ENCODE measurements at places on chromosomes 5 and 9. TPM values are rescaled to one million over a fixed set of nuclear protein-coding genes. Genes with fewer than 3 reads are reported as not detected.

Gene PLEKHG4B
- total RNA-seq: 0.31 TPM

Gene FST
- 0.57 TPM for total RNA-seq

Gene TRIM7
- 1.8 TPM for total RNA-seq

Gene SPINK7
- total RNA-seq: not detected

Gene QRFP
- total RNA-seq: not detected

Gene TMEM171
- total RNA-seq: not detected

Gene SLC36A2
- total RNA-seq: not detected

Gene TAF11L13
- total RNA-seq: not detected

Gene FAM78A
- total RNA-seq: 35.0 TPM

Gene BHMT
- not detected for total RNA-seq

Gene CDKN2B
- total RNA-seq: 3.7 TPM

Gene KIF27
- total RNA-seq: 9.1 TPM

Gene LIX1
- not detected for total RNA-seq

Gene IGFBPL1
- total RNA-seq: not detected

Gene SEC16A
- 60.1 TPM for total RNA-seq

Gene DNAJC25
- total RNA-seq: 7.0 TPM

Gene RNF224
- not detected for total RNA-seq

Gene EPB41L4A
- not detected for total RNA-seq

Gene ARID3C
- 0.44 TPM for total RNA-seq

Gene FAM13B
- 29.8 TPM for total RNA-seq

Gene GPX3
- not detected for total RNA-seq

Gene AOPEP
- 20.6 TPM for total RNA-seq

Gene SLCO6A1
- total RNA-seq: not detected

Gene AK8
- 0.27 TPM for total RNA-seq

Gene ATP6V0E1
- 41.9 TPM for total RNA-seq

Gene CRHBP
- 41.6 TPM for total RNA-seq

Gene CNTNAP3
- total RNA-seq: not detected

Gene GMCL2
- not detected for total RNA-seq

Gene IFNA13
- not detected for total RNA-seq

Gene XRCC4
- total RNA-seq: 24.3 TPM

Gene MEIKIN
- not detected for total RNA-seq

Gene CDC20B
- total RNA-seq: not detected

Gene SPINK4
- total RNA-seq: not detected

Gene CTXN3
- total RNA-seq: not detected
